Epithelial cell of proximal tubule (primary cell): ENCODE measurements at places on chromosomes 5 and 9. TPM values are rescaled to one million over a fixed set of nuclear protein-coding genes. Genes with fewer than 3 reads are reported as not detected.
A peak's percentile ranks its signal among the peaks of the same experiment; 100 is the strongest.

SOHLH1 gene
- not detected in 2 replicates for total RNA-seq

PCDHGA1 gene
- 0.29 and 0.75 TPM in 2 replicates for total RNA-seq

PCDHB7 gene
- total RNA-seq = not detected in 2 replicates

FGF1 gene
- 1.2 and 4.7 TPM in 2 replicates for total RNA-seq

SLC34A1 gene
- total RNA-seq = not detected in 2 replicates

GRXCR2 gene
- not detected in 2 replicates for total RNA-seq

KIF4B gene
- total RNA-seq = not detected in 2 replicates

GRCh38 chr5:59128646-59129290, 545.9 kb downstream of the RAB3C start:
- no peak for DNase-seq

GRCh38 chr9:91532325-91532724, 108.7 kb upstream of the NFIL3 start:
- DNase-seq = no peak

DNA sequence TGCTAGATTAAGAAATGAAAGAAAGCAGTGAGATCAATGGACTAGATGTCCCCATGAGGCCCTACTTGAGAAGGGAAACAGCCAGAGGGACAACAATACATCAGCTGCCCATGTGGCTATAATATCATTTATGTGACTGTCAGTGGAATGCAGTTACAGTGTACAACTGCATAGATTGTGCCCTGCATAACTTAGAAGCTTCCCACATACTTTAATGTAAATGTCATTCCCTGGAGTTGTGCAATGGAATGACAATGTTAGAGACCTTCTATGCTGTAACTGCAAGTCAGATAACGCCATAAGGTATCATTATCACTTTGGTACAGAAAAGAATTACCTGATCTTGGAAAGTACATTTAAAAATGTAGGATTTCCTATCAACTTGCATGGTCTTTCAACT, 67.4 kb downstream of the FBN2 start:
- no peak for DNase-seq

DNA sequence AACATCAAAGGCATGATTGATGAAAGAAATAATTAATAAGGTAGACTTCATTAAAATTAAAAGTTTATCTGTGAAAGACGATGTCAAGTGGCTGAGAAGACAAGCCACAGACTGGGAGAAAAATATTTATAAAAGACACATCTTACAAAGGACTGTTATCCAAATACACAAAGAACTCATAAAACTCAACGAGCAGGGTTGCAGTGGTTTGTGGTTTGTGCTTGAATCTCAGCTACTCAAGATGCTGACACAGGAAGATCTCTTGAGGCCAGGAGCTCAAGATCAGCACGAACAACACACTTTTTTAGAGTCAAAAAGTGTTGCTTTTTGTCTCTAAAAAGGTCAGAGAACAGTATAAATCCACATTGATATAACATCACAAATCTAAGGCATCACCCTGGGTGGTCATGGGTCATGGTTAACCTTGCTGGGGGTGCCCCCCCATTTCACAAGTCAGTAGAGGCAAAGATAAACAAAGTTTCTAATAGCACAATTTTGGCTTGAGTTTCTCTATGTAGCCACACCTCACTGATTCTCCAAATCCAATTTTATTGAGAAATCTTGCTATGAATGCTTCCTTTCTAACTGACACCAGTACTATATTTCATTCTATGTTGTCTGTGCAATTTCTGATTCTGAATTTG, 342.9 kb upstream of the RPS23 start:
- no peak for DNase-seq

GRCh38 chr9:68546596-68547390, 6.1 kb upstream of the TMEM252 start:
- DNase-seq = peak; percentile 98

DNA sequence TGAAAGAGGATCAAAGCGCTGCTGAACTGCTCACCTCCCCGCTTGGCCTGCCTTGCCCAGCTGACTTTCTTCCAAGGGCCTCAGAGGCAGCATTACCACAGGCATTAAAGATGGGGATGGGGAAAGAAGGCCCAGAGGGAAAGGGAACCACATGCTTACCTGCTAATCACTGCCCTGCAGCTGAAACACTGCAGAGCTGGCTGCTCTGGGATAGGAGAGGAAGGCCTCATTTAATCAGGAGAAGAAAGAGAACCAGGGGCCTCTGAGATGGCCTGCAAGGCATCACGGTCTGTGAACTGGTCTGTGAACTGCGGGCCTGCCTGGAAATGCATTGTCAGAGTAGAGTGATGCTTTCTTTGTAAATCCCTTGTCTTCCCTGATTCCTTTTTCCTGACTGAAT, 44.8 kb downstream of the PTCD2 start:
- DNase-seq = no peak

- no peak for DNase-seq
Measured at GRCh38 chr5:143499480-143500114, 96.1 kb upstream of the NR3C1 start.

- DNase-seq = peak; percentile 60
Measured at GRCh38 chr5:173645437-173645807, 29.0 kb upstream of the BOD1 start.

DNA sequence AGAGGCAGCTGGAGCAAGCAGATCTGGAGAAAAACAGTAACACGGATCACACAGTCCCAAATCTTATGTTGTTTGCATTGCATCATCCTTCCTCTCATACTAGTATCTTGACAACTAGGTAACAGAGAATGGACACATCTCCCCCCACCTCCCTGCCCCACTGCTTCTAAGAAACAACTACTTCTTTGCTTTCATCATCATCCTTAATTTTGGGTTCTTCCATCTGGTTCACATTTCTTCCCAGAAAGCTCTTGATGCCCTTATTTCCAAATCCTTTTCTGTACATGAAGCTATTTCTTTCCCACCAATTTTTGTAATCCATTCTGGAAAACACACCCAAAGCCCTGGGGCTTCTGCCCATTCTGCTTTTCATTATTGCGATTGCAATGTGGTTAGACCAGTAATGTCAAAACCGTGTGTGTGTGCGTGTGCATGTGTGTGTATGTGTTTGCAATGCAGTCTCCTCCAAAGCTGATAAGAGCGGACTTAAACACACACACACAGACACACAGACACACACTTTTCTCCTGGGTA, 254.7 kb upstream of the SLC30A5 start:
- DNase-seq = no peak

GRCh38 chr5:100600298-100600994, 65.3 kb downstream of the FAM174A start:
- DNase-seq = no peak

GRCh38 chr5:95939465-95939864, 22.2 kb downstream of the ELL2 start:
- no peak for DNase-seq

GRCh38 chr5:43769571-43770355, 166.8 kb downstream of the NNT start:
- DNase-seq = no peak

GRCh38 chr5:4989118-4989517, 151.0 kb upstream of the ADAMTS16 start:
- DNase-seq = peak; percentile 98

DNA sequence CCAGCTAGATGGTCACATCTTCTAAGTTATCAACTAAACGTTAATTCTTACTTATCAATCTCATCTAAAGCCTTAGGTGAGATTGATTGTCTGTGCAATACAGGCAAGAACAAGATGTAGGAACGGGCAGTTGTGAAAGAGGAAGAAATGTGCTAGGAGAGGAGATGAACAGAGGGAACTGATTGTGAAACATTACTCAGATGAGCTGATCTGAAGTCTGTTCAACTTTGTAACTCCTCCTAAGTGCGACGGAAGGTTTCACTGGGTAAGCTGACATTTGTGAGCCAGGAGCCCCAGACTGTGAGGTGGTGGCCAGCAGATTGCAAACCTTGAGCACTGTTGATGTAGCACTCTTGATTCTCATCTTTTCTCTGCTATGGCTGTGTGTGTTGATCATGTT, 204.1 kb downstream of the CD180 start:
- no peak for DNase-seq

DNA sequence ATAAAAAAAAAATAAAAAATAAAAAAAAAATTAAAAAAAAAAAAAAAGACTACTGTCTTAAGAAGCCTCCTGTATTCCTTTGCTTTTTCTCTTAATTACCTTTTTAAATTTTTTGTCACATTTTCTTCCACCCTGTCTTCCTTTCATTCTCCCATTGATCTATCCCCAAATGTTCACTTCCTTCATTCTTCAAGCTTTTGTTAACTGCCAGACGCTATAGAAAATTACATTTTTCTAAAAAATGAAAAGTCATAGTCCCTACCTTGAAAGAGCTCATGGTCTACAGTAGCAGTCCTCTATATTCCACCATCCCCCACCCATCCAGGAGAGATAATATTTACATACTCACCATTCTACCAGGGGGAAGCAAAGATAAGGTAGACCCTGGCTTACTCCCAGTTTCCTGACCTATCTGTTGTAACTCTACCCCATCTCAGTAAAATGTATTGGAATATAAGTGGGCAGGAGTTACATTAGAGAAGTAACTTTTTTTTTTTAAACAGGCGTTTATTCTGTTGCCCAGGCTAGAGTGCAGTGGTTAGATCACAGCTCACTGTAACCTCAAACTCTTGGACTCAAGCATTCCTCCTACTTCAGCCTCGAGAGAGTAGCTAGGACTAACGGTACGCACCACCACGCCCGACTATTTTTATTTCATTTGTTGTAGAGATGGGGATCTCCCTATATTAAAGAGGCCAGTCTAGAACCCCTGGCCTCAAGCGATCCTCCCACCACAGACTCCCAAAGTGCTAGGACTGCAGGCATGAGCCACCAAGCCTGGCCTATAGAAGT, 3.8 kb upstream of the PRKAA1 start:
- no peak for DNase-seq

DNA sequence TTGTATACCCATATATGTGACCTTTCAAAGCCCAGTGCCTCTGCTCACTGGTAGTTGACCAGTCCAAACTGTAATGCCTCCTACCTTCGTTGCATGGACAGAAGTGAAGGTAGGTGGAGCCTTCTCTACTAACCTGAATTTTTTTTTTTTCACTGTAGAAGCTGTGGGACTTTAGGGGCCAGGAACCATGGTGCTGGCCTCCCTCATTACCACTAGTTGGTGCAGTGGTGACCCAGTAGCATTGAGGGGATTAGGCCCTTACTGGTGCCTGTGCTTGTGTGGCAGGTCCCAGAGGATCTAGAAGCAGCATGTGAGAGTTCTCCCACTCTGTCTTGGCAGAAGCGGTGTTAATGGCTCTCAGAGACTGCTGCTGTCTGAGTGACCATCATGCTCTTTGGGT, 2.3 kb downstream of the RALGPS1 start:
- no peak for DNase-seq

DNA sequence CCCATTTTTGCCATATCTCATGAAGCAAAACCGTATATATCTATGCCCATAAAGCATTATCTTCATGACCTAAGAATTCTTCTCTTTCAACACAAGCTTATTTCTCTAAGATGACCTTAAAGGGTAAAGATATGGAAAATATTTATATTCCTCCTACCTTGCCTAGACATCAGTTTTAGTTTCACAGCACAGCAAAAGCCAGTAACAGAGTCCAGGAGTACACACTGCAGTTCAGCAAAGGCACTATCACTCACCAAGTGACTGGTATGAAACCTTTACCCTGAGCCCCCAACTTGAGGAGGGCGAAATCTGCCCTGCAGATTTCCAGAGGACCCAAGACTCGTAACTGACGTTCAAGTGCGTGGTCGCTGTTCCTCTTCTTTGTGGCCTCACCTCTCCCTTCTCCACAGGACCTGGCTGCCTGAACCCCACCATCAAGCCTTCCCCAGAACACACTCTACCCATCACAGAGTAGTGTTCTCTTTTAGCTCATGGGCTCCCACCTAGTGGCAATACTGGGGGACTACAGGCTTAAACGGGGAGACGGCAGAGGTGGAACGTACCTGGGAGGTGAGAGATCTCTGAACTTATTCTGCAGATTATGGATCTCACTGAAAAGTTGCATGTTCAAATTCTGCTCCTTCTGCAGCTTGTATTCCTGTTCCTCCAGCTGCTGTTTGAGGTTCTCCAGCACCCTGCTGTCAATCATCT, 141.0 kb downstream of the CDK5RAP2 start:
- DNase-seq = no peak

DNA sequence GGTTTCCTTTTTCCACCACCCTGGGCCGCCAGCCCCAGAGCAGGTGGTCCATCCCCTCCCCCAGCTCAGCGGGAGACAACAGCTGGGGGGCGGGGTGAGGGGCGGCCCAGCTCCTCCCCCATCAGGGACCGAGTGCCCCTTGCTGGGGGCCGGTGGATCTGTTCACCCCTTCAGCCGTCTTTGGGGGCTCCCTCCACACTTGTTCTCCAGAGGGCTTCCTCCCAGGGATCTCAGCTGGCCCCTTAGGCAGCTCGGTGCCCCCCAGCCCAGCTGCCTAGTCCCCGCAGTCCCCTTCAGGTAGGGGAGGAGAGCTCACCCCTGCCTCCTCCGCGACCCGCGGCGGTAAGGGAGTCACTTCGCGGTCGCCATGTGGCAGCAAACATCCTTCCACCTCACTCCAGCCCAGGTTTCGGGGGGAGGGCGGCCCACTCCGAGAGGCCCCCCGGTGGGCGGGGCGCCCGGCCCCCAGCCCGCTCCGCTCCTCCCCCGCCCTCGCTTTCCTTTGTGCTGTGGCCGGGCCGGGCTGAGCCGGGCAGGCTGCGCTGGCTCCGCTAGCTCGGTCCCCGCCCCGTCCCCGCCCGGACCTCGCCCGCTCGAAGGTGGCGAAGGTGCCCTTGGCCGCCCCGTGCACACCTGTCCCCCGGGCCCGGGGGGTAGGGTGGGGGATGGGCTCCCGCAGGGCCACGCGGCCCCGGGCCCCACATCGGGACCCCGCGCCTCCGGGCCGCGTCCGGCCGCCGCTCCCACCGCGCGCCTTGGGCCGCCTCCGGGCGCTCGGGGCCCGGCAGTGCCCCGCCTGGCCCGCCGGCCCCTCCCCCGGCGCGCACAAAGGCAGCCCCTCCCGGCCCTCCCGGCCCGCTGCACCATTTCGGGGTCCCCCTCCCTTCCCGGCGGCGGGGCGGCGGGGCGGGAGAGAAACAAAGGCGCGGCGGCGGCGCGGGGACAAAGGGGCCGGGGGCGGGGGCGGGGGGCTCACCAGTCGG, 683 bp downstream of the DBN1 start:
- no peak for DNase-seq

DNA sequence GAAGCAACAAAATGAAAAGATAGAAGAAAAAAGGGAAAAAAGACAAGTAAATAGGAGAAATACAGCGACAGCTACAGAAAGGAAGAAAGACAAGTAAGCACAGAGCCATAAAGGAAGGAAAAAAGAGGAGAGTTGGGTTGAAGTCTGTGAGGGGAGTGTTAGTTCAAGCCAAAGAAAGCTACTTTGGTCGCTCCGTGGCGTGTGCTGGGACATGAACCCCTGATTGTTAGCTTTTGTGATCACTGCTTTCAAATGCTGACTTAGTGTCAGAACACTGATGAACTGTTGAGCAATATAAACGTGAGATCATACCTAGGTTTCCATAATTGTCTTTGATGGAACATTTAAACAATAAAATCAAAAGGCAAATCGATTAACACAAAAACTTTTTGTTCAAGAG, 370.1 kb downstream of the TMEM161B start:
- no peak for DNase-seq

DNA sequence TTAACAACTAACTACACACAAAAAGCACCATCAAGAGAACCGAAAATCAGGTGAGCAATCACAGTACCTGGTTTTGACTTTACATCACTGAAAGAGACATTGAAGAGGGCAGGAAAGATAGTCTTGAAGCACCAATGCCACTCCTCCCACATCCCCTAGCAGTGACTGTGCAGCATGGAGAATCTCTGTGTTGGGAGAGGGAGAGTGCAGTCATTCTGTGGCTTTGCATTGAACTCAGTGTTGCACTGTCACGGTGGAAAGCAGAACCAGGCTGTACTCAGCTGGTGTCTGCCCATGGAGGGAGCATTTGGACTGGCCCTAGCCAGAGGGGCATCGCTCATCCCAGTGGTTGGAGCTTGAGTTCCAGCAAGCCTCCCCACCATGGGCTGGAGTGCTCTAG, 40.4 kb downstream of the C5 start:
- no peak for DNase-seq
